Activated CD4-positive, alpha-beta T cell treated with anti-CD3 and anti-CD28 coated beads, Interleukin-2, amount 10 ng/mL, durations not matched to agents 24 days and 14 days (primary cell): ENCODE measurements at places on chromosomes 6 and 20.

GRCh38 chr6:166105341-166106075 lies 62.1 kb downstream of the TBXT start:
- peaks cover 2% of the 10 kb centered on the region for H3K4me1 ChIP-seq
- no peaks in the 10 kb centered on the region for H3K36me3 ChIP-seq
- H3K27ac ChIP-seq: no peak overlapping the region

- H3K36me3 ChIP-seq: no peaks in the 10 kb centered on the region
Measured at GRCh38 chr6:63441266-63441956, 121.6 kb upstream of the LGSN start.

GRCh38 chr6:158894193-158894592 lies 75.0 kb upstream of the EZR start:
- DNase-seq: no peak
- H3K27ac ChIP-seq: no peak overlapping the region
- no peaks in the 10 kb centered on the region for H3K36me3 ChIP-seq
- H3K4me3 ChIP-seq: no peak overlapping the region

DNA sequence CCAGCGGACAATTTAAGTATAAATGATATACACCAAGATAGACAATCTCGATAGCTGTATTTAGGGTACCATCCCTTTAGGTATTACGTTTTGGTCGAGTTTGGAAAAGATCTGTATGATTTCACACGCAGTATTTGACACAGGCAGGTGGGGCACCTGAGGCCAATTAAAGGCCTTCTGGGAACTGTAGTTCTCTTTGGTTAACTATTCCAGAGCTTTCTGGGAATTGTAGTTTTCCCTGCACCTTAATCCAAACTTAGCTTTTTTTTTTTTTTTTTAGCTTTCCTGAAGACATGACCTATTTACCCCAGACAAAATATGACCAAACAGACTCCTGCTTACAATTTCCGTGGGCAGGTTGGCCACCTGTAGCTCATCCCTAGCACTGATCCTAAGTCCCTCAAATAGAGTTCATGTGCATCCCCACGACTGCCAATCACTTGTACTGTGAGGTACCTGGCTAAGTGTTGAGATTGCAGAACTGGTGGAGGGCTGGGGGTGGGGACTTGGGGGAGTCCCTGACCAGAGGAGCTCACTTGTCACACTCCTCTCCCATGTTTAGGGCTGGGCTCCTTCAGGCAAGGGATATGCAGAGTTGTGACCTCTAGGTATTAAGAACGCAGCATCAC lies 999 bp upstream of the EHMT2 start:
- peak overlapping the region; percentile 94 for H3K27ac ChIP-seq
- peaks cover 10% of the 10 kb centered on the region for H3K36me3 ChIP-seq
- peak; percentile 76 for DNase-seq

DNA sequence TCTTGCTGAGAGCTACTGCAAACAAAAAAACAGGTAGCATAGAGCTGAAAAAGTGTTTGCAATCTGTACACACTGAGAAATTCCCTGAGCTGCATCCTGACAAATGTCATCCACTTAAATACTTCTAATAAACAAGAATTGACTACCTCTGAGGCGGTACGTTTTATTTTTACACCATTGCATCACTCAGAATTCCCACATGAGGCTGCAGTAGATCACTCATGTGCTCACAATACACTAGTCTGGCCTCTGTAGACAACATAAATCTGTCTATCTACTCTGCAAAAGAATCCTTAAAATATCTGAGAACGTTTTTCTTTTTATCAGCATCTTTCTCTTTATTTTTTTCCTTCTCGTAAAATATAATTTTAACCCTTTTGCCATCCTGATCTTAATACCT lies 661.4 kb downstream of the EPHA7 start:
- no peaks in the 10 kb centered on the region for H3K36me3 ChIP-seq
- H3K27ac ChIP-seq: no peak overlapping the region
- H3K4me1 ChIP-seq: no peaks in the 10 kb centered on the region
- H3K27me3 ChIP-seq: no peaks in the 10 kb centered on the region
- no peak for DNase-seq
- H3K4me3 ChIP-seq: no peak overlapping the region

GRCh38 chr20:63639093-63639975 lies 12.4 kb upstream of the GMEB2 start:
- H3K36me3 ChIP-seq: peaks cover 2% of the 10 kb centered on the region
- peaks cover 39% of the 10 kb centered on the region for H3K4me1 ChIP-seq
- peak overlapping the region; percentile 88 for H3K4me3 ChIP-seq
- peak; percentile 93 for DNase-seq
- peak overlapping the region; percentile 97 for H3K27ac ChIP-seq
- H3K27me3 ChIP-seq: peaks cover 3% of the 10 kb centered on the region
